ENCODE measurements at places on chromosomes 7 and 10.

GRCh38 chr7:120740348-120740747, 117.6 kb downstream of the TSPAN12 start:
- peak; percentile 39 for DNase-seq

GRCh38 chr10:130474591-130474990, 338.4 kb downstream of the GLRX3 start:
- no peak for DNase-seq

GRCh38 chr7:13945670-13946069, 43.8 kb downstream of the ETV1 start:
- DNase-seq = peak; percentile 42

DNA sequence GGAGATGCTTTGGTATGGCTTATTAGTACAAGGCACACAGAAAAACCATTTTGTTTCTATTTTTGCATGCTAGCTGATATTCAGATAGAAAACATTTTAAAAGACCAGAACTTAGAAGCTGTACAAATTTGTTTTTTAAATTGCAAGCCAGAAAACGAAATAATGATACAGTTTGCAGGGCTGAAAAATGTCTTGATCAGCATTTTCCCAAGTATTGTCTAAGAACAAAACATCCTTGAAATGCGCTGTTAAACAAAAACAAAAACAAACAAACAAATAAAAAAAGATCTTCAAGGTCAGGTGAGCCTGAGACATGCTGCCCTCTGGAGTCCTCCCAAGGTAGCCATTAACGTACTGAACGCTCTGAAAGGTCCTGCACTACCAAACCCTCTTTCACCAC, 98.3 kb downstream of the VIM start:
- no peak for DNase-seq

- no peak for DNase-seq
Measured at GRCh38 chr7:43163885-43164284, 51.4 kb downstream of the HECW1 start.

DNA sequence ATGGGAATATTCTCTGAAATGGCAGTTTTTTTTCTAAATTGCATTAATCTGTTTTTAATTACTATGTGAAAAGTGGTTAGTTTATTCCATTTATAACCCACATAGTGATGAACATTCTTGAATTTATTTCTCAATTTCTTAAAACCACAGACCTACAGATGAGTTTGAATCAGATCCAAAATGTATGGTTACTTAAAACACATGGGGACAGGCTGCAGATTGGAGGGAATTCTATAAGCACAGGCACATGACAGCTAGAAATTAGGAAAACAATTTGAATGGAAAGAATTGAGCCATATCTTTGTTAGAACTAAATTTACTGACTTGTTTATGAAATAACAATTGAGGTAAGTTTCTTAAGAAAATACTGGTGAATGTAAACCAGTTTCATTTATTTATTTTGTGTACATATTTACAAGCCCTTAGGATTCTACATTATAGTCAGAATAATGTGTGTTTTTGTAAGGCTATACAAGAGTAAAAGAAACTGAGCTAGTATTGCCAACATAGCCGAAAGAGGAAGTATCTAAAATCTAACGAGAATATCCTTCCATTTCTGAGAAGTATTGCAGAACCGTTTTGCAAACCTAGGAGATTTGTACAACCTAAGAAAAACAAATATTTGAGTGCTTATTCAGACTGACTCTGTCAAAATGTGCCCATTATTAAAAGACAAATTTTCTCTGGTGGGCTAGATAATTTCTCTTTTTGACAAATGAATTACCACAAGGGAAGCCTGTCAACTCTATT, 434.3 kb upstream of the SEMA3D start:
- DNase-seq = no peak

GRCh38 chr10:9222917-9223316, 1168.4 kb downstream of the GATA3 start:
- no peak for DNase-seq

DNA sequence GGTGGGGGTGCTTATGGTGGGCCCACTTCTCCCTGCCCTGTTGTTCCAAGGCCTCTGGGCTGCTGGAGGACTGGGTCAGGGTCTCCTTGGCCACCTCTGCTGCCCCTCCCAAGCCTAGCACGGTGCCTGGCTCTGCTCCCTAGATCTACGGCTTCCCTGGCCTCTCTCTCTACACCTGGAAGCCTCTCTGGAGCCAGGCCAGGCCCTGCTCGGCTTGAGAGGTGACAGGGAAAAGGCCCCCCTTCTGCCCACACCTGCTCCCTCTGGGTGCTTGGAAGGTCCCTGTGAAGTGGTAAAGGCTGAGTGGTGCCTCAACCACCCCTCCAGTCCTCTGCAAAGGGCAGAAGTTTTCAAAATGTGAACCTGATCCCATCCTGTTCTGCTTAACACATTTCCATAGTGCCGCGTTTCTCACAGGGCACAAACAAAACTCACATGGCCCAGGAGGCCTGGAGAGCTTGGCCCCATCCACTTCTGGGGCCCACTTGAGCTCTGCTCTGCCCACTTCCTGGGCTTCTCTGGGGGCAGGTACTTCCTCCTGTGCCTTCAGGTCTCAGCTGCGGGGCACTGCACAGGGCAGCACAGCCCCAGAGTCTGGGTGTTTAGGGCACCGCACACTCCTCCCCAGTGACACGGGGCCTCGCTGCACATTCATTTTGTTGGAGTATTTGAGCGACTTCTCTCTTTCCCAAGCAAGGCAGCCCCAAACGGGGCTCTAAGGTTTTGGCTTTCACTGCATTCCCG, 169.9 kb downstream of the PIP4K2A start:
- no peak for DNase-seq

DNA sequence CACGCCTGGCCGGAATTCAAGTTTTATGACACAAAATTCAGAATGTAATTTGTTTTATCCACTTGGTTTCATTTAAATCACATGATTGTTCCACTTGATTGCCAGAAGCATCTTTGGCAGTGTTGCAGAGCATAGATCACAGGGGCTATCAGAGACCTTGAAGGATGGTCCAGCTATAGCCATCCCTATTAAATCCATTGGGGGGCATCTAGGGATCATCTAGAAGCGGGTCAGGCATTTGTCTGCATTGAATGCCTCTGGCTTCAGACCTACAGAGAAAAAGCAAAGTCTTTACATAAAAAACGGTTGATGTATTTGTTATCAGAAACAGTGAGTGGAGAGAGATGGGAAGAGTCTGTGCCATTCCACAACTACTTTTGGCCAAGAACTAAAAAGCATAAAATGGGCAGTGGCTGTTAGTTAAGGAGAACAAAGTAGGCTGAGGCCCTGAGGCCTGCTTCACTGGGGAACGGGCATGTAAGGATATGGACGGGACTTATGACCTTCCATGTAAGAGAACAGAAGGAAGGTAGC, 146.3 kb downstream of the NXPH1 start:
- DNase-seq = no peak

- no peak for DNase-seq
Measured at GRCh38 chr7:138032186-138032585, 30.3 kb upstream of the CREB3L2 start.

DNA sequence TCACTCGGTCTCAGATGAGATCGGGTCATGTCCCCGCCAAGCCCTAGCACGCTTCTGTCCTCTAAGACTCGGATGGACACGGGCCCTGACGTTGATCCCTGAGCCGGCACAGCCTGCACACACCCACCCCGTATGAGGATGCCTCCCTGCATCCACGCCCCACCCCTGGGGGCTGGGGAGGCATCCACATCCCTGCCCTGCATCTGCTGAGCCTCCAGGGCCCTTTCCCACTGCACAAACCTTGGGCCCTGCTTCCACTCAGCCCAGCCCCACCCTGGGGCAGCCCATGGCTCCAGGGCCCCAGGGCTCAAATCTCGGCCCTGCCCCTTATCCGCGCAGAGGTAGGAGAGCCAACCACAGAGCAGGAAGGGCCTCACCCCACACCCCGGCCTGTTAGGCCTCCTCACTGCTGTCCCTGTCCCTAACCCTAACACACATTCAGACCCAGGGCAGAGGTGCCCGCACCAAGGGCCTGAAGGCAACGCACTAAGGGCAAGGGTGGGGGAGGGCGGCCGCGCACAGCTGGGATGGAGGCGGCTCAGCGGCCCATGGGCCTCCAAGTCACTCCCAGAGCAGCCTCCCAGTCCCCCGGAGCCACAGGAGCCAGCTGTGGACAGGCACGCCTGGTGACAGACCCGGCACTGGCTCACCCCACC, 9.5 kb upstream of the MICALL2 start:
- no peak for DNase-seq

DNA sequence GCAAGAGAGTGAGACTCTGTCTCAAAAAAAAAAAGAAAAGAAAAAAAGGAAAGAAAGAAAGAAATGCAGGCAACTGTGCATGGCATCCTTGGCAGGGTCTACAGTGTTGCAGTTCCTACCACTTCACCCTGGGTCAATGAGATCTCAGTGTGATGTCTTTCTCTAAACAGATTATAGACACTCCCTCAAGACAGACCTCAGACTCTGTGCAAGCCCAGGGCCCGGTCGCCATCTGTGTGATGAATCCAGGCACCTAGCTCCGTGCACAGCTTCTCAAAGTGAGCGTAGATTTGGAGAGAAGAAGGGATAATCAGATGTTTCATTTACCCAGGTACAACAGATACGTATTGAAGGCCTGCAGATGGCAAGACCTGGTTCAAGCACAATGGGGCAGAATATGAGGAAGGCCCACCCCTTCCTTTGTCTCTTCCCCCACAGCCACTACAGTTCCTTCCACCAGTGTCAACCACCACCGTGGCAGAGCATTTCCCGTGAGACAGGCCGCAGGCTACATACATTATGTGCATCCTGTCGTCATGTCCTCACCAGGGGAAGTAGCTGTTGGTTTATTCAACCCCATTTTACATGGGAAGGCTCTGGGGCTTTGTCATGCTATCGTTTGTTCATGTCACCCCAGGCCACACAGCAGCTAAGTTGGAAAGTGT, 471.7 kb upstream of the GALNT17 start:
- DNase-seq = no peak

- no peak for DNase-seq
Measured at GRCh38 chr10:122659651-122660050, 40.0 kb downstream of the C10orf120 start.

GRCh38 chr10:124632064-124632531, 112.1 kb downstream of the FAM53B start:
- DNase-seq = no peak

- no peak for DNase-seq
Measured at GRCh38 chr7:130750755-130751154, 16.7 kb upstream of the KLF14 start.

DNA sequence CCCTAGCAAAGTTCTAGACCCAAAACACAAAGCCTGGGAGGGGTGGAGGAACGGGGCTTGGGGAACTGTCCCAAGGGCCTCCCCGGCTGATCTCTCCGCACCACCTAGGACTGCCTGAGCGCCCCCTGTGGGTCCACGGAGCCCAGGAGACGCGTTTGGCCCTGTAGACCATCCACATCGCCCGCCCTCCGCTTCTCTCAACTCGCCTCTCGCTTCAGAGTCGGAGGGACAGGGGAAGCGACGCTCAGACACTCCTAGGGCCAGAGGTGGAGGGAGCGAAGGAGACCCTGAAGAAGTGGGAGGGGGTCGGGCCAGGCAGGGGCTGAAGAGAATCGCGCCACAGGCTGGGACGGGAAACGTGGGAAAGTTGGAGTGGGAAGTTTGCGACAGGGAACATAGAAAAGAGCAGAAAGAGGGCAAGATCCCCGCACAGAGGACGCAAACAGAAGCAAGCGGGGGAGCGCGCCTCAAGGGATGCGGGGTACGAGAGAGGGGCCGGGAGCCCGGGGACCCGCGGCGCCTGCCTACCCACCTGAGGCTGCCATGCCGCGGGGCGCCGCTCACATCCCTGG, 378 bp downstream of the PIK3AP1 start:
- no peak for DNase-seq

GRCh38 chr10:59060852-59061251, 115.6 kb upstream of the PHYHIPL start:
- no peak for DNase-seq

DNA sequence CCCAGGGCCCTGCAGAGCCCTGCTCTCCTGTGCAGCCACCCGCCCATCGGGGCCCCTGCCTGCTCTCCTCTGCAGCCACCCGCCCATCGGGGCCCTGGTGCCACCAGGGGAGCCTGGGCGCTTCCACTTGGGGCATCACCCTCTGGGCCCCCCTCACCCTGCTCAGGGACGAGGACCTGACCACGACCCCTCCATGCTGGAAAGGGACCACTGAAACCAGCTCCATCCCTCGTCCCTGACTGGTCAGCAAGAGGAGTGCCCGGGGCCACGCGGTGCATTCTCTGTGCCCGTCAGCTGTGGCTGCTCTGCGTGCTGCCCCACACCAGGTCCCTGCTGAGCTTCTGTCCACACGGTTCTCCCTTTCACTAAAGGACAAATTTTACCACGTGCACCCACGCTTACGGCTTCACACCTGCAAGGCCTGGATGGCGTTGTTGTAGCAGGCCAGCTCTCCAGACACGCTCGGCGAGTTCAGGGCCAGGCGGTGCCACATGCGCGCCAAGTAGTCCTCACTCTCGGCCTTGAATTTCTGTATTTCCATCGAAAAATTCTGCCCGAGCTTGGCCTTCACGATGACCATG, 57.6 kb downstream of the CFAP46 start:
- no peak for DNase-seq

- DNase-seq = peak; percentile 92
Measured at GRCh38 chr10:127990846-127991542, 84.1 kb downstream of the PTPRE start.

GRCh38 chr7:98165827-98166667, 45.2 kb upstream of the BHLHA15 start:
- peak; percentile 44 for DNase-seq

DNA sequence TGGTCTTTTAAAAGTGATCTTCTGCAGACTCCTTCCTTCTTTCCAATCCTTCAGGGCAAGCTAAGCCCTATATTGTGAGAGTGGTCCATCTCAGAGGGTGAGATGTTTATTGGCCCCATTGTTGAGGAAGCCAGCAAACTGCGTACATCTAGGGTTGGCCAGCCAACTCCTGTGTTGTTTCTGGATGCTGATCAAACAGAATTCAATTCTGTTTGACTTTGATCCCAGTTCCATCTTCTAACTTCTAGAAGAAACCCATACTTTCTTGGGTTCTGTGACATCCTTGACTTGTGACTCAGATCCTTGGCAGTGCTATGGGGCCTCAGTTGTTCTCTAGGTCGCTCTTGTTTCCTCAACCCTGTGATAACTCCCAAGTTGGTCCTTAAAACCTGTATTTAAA, 116.2 kb downstream of the LSMEM1 start:
- peak; percentile 28 for DNase-seq

- no peak for DNase-seq
Measured at GRCh38 chr10:98097616-98098015, 36.8 kb upstream of the R3HCC1L start.

- DNase-seq = peak; percentile 93
Measured at GRCh38 chr10:5545778-5546710, 21.3 kb downstream of the CALML3 start.

DNA sequence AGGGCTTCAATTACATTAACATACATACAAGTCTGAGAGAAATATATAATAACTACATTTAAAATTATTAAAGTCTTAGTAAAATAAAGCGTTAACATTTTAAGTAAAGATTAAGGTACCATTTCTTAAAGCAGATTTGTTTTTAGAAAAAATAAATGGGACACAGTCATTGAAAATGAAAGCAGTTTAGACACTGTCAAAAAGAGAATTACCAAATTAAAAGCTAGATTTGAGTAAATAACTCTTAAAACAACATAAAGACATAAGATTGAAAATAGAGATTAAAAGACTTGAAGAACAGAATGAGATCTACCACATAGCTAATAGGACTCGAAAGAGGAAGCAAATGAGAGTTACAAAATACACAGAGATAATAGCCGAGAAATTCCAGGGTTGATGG, 562.2 kb upstream of the FOXK1 start:
- no peak for DNase-seq

GRCh38 chr10:129194181-129194870, 272.7 kb upstream of the MGMT start:
- no peak for DNase-seq
